ENCODE measurements at places on chromosomes 2 and 18.

- no peak for DNase-seq
Measured at GRCh38 chr18:9943311-9943710, 29.5 kb downstream of the VAPA start.

GRCh38 chr18:46343931-46344372 is 239.8 kb downstream of the HAUS1 start:
- peak; percentile 79 for DNase-seq

DNA sequence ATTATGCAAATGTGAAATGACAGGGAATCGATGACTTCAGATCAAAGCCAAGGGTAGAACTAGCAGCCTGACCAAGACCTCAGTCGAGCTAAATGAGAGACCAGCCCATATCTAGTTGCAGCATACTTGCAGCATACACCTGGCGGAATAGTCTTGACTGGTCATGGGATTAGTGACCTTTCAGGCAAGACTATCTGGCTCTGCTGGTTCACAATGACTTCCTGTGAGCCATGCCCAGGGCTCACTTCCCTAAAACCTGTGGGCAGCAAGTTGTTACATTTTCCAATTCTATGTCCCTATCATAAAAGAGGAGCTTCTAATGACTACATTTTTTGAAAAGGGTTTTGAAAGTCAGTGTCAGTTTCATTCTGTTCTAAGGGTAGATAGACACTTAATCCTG is 1624.9 kb upstream of the CELF4 start:
- DNase-seq: no peak

- peak; percentile 93 for DNase-seq
Measured at GRCh38 chr2:27663285-27664153, at the start of the genes SLC4A1AP and SUPT7L. Gene SLC4A1AP, plus strand, starts transcription at chr2:27663889. Its CDS starts 26 bp downstream, at chr2:27663915. Gene SUPT7L, minus strand, starts transcription at chr2:27663614. Its CDS starts 1,422 bp downstream, at chr2:27662192.

GRCh38 chr2:72261076-72261475 is 113.4 kb upstream of the CYP26B1 start:
- no peak for DNase-seq

GRCh38 chr2:64950226-64951160 is 38.7 kb upstream of the SLC1A4 start:
- DNase-seq: no peak

DNA sequence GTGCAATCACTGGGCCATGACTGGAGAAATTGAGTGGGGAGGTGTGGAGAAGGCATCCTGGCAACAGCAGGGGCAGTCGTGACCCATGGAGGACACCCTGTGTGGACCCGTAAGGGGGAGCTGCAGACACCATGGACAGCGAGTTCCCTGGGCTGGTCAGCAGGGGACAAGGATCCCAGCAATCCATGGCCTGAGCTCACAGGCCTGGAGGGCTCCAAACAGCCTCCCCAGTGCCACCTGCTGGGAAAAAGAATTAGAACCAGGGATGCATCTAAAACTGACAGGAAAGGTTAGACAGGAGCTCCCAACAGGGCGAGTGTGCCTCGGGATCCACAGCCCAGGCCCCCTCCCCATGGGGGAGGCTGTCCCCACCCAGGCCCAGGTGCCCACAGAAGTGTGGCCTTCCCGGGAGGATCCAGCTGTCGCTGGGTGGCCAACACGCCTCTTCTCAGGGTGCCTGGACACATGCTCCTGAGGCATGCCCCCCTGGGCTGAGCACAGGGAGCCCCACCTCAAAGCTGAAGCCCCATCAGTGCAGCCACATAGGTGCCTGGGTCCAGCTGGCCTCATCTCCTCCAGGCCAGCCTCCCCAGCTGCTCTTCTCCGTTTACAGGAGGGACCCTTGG is 20.5 kb upstream of the KIF1A start:
- no peak for DNase-seq

DNA sequence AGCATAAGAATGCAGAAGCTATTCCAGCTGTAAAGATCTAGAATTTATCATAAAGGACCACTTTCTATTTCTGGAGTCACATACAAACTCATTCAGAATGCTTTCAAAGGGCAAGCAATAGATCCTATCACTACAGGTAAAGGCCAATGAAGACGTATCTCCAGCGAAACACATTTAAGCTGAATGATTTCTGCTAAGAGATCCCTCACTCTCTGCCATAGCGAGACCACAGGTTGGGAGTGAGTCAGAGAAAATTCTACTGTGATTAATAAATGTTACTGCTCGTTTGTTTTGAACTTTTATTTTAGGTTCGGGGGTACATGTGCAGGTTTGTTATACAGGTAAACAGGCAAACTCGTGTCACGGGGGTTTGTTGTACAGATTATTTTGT is 72.5 kb upstream of the NFU1 start:
- DNase-seq: no peak

DNA sequence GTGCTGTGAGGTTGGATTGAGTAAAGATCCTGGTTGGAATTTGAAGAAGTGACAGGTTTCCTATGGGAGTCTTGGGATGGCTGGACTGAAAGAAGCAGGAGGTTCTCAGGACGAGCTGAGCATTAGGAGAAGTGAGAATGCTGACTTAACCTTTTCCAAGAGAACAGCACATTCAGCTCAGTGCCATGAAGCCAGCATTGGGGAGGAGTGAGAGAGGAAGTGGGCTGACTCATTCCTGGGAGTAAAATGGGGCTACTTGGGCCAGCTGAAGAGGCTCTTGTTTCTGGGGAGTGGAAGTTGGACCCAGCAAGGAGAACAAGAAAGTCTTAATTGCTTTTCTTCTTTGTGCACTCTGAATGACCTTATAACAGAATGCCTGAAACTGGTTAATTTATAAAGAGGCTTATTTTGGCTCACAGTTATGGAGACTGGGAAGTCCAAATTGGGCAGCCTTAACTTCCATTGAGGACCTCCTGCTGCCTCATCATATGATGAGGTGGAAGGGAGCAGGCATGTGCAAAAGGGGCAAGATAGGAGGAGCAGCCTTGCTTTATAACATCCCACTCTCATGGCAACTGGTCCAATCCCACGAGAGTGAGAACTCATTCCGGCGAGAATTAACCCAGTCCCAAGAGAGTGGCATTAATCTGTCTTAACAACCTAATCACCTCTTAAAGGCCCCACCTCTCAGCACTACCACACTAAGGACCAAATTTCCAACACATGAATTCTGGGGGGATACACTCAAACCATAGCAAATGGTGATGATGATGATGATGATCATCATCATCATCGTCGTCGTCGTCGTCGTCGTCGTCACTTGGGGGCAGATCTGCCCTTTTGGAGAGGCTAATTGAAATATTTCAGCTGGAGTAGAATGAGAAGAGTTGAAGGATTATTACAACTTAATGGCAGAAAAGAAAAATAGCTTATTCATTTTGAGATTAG is 26.1 kb downstream of the DGUOK start:
- no peak for DNase-seq

DNA sequence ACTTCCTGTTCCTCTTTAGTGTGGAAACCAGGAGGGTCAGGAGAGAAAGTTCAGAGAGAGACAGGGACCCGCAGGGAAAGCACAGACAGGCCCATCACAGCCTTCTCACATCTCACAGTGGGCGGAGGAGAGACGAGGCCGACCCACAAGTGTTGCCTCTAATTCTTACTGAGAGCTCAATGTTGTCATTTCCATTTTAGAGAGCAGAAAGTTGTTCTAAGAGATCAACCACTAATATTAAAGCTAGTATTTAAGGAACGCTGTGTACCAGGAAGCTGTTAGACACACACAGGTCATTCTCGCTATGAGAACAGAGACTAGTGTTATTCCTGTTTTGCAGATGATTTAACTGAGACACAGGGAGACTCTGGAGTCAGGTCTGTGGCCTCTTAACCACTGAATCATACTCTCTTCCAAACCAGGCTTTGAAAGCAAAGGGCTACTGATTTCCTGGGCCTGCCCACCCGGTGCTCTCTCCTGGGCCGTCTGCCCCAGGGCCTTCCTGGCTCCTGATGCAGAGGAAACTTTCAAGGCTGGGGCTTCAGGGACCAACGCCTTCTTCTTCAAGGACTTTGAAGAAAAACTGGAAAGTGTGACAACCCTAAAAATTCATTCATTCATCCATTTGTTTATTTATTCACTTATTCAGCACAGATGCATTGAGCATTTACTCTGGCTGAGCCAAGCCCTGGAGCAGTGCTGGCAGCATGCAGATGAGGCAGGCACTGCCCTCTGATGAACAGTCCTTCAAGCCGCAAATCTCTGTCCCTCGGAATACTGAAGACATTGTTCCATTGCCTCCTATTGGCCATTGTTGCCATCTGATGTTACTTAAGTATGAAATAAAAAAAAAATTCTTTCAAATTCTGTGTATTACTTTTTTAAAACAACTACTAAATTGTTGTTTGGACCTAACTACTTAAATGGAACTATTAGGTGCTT is 37.2 kb upstream of the BIN1 start:
- DNase-seq: no peak
